Choroid plexus epithelial cell (primary cell): ENCODE measurements at places on chromosomes 1 and 21.
A peak's percentile ranks its signal among the peaks of the same experiment; 100 is the strongest.

- DNase-seq = no peak
Measured at GRCh38 chr1:180181996-180182642, 27.4 kb downstream of the QSOX1 start.

- no peak for DNase-seq
Measured at GRCh38 chr1:196278816-196279215, 329.4 kb downstream of the KCNT2 start.

DNA sequence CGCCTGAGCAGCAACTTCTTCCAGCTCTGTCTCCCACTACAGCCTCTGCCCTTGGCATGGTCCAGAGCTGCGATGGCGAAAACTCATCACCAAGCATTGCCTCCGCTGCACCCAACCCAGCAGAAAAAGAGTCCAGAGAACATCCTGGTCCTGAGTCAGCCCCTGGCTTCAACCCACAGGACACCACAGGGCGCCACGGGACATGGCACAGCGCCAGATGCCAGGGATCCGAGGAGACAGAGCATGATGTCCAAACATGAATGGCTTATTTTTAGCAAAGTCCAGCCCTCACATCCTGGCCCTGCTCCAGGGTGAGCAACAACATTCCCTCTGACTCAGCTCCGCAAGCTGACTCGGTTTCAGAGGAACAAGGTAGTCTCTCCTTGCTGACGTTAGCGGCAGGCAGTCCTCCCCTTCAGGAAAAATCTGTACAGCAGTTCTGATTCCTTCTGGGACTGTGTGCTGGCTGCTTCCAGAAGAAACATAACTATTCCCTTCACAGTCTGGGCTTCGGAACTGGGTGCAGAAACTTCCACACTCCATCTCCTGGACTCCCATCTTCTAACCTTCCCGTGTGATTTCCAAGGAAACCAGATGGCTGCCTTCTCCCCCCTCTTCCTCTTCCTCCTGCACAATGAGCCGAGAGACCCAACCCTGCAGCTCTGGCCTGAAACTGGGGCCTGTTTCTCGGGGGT lies 131.3 kb downstream of the TOMM20 start:
- DNase-seq = peak; percentile 99

GRCh38 chr1:9929431-9930385 lies 13.5 kb downstream of the LZIC start:
- peak; percentile 41 for DNase-seq

DNA sequence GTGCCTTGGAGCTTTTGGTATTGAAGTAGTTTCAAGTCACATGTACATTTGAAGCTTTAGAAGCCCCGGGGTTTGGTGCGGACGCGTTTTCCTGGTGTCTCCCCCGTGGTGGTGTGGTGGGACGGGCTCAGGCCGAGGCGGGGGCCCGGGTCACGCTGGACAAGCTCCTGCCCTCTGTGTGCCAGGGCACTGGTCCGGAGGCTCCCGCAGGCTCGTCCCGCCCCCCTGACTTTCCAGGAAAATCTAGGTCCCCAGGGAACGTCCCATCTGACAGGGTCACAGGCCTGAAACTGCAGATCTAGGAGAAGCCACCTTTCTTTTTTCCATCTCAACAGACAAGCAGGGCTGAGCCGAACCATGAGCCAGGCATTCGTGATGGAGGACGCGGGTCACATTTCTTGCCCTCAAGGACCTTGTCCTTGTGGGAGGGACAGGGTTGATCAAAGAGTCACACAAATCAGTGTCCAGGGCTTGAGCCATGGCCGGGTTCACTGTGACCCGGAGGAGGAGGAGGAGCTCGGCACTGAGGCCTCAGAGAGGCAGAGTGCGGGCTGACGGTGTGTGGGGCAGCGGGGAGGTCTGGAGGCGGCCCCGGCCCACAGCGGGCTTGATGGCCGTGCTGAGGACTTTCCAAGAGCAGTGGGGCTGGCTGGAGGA lies 1.6 kb downstream of the DMRTB1 start:
- no peak for DNase-seq
